Posterior cingulate gyrus (tissue), 11 donors: ENCODE measurements at places on chromosomes 2 and 18.

DNA sequence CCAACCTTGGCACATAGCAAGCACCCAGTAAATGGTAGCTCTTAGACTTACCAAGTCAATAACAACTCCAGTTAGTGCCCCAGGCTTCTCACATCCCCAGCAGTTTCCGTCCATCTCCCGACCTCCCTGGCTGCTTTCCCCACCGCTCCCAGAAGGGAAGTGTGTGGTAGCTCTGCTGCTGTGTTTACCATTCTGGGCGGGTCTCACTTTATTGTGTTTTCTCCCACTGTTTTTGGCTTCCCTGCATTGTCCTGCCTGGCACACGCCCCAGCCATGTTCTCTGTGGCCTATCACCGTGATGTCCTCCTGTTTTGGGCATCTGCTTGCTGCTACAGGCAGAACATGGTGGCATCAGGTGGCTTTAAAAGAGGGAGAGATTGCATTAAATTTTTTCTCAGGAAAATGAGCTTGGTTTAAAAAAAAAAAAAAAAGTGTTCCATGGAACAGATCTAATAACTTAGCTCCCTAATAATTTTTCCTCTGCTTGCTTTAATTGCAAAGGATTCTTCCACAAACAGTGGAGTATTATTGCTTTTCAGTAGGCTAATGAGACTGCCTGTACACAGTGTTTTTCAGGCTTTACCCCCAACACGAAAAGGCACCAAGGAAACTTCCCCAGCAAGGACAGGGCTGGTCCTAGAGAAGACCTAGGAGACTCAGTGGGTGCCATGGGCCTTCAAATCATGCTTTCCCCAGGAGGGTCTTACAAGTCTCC, 8.0 kb upstream of the COX7A2L start:
- DNase-seq, result no peak

DNA sequence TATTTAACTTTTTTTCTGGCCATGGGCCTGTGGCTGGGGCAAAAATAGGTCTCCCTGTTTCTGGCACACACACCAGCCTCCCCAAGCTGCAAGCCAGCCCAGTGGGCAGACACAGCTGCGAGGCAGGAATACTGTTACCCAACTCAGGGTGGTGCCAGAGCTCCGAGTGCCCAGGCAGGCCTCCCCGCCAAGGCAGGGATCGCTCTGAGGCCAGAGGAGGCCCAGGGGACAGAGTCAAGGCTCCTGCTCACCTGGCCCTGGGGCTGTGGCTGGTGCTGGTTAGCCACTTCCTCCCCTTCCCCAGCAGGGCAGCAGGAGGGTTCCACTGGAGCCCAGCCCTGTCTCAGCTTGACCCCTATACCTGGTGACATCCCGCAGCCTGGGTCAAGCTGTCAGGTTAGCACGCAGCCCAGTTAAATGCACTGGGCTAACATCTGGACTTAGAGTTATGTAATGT, 67.1 kb upstream of the EPAS1 start:
- DNase-seq, result no peak

DNA sequence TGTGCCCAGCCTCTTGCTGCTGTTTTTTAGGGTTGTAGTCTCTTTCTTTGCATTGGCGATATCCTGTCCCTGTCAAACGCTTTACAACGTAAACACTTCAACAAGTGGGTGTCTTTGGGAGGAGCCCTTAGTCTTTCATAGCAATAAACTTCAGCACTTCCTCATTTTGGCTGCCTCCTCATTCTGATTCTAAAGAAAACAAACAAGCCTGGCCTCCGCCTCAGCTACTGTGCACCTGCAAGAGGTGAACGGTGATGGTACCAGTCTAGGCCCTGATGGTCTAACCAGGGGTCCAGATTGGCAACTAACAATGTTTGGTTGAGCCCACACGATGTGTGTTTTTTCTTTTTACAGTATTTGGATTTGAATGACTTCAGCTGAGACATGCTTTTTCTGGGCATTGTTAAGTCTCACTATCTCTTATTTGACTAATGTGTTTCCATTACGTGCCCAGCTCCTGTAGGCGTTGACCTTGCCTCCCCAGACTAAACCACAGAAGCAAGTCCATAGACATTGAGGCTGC, 53.2 kb upstream of the CUL3 start:
- DNase-seq, result no peak

DNA sequence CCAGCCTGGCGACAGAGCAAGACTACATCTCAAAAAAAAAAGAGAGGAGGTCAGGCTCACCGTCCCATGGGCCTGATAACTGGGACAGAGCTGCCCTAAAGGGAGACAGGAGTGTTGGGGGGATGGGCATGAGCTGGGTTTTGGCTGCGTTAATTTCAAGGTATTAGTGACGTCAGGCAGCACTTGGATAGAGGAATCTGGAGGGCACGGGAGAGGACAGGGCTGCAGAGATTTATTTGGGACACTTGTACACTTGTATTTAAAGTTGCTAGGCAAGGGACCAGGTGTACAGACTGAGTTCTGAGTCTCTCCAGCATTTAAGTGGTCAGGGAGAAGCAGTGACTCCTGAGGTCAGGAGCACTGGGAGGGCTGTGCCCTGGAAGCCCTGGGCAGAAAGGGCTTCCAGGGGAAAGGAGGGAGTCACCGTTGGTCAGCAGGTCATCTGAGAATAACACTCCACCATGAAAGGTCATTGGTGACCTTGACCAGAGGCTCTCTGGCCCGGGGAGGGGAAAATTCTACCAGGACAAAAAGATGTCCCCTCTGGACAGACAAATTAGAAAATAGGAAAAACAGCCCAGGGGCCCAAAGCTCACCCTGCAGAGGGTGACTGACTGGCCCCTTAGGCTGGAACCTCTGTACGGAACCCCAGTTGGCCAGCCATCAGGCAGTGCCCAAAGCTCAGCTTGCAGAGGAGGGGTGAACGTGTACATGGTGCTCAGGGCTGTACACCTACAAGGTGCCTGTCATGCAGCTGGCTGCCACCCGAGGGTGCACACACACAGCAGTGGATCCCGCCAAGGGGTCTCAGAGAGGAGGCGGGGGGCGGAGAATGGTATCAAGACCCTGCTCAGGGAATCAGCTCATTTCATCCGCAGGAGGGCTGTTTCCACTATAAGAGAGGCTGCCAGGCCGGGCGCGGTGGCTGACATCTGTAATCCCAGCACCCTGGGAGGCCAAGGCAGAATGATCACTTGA, 23.0 kb upstream of the CNNM3 start:
- DNase-seq, result no peak

- DNase-seq, result no peak
Measured at GRCh38 chr2:62774555-62775366, 69.2 kb downstream of the EHBP1 start.

DNA sequence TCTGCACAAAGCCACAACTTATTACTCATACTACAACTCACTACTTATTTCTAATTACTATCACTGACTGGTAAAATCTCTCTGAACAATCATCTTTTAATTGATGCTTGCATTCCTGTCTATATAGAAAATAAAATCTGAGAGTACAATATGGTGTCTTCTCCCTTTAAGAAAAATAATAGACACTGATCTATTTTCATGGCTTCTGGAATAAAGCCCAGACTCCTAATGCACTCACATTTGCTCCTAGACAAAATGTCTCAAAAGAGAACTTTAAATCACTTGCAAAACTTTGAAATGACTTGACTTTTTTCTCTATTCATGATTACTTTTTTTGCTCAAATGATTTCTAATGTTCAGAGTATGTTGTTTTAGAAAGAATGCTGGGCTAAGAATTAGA, 28.7 kb downstream of the ESCO1 start:
- DNase-seq, result no peak

DNA sequence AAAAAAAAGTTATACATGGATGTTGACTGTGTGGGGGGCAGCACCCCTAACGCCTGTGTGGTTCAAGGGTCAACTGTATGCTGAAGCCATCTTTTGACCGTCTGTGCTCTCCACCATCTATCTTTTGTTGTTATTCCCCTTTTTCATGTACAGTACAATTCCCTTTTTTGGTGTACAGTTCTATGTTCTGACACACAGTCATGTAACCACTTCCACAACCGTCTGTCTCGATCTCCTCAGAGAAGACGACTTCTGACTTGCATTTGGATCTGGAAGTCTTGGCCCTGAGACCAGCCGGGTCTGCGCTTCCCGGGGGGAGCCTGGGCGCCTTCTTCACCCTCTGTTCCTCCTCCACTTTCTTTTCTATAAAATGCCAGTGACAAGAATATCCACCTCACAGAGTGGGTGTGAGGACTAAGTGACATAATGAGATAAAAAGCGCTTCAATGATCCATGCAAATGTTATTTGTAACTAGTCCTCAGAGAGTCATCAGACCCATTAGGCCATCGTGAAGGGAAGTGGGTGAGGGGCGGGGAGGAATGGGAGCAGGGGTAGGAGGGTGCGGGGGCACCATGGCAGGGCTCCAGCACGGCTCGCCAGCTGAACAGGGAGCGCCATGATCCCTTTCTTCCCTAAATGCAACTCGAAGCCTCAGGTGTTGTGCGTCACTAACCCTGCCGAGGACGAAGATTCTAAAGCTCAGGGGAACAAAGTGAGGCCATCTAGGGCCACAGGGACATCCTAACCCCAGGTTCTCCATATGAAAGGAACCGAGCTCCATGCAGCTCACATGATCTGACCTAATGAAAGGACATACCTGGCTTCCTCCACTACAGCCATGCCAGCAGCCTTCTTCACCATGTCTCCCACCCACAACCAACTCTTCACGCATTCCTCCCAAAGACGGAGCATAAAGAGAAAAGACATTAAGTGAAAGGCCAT, 16.6 kb downstream of the ADCY3 start:
- DNase-seq, result no peak

DNA sequence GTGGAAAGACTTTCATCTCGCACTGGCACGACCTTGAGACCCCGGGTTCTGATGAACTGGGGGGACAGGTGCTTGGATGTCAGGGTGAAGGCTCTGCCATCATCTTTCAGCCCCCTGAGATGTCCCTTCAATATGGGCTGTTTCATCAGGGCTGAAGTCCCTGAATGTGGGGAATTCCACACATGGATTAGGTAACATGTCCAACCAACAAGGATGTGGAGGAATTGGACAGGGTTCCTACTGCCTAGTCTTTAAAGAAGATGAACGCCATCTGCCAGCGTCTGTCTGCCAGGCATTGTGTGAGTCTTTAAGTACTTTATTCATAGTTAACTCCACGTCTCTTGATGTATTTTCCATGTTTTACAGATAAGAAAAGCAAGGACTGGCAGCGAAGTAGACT, 5.9 kb upstream of the GRHL1 start:
- no peak for DNase-seq

- DNase-seq, result no peak
Measured at GRCh38 chr2:230161184-230161583, 58.6 kb downstream of the SP110 start.

GRCh38 chr2:223044092-223044836, 7.7 kb upstream of the KCNE4 start:
- DNase-seq, result no peak

DNA sequence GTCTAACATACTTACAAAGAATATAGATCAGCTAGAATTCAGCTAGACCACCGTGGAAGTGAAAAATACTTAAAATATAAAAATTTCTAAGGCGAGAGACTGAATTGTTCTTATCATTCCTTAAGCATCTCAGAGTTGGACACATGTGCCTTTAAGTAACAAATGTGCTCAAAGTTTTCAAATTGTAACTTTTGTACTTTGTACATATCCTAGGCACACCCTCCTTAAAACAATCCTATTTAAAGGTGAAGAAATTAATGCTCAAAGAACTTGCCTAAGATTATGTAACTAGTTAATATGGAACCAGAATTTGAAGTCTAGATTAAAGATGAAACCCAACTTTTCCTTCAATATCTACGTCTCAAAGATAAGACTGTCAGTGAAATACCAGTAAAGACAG, 74.1 kb downstream of the EML4 start:
- no peak for DNase-seq

- DNase-seq, result no peak
Measured at GRCh38 chr2:201661366-201661765, 18.1 kb upstream of the TMEM237 start.

- DNase-seq, result no peak
Measured at GRCh38 chr2:160581035-160581434, 87.4 kb upstream of the RBMS1 start.

- DNase-seq, result no peak
Measured at GRCh38 chr2:55169915-55170314, 62.2 kb downstream of the CLHC1 start.

DNA sequence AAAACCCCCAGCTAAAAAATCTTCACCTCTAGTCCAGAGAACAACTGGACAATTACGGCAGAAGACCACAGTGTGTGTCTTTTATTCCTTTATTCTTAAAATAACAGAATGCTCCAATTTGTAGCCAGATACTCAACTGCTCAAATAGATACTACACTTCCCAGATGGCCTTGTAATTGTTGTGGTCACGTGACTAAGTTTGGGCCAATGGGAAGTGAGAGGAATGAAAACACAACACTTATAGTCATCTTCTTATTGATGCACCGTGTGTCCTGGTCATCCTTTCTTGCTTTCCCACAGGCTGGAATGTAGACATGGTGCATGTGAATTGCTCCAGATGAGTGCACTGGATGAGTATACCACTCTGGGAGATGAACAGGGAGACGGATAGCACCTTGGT, 145.1 kb downstream of the CDC42EP3 start:
- DNase-seq, result no peak

DNA sequence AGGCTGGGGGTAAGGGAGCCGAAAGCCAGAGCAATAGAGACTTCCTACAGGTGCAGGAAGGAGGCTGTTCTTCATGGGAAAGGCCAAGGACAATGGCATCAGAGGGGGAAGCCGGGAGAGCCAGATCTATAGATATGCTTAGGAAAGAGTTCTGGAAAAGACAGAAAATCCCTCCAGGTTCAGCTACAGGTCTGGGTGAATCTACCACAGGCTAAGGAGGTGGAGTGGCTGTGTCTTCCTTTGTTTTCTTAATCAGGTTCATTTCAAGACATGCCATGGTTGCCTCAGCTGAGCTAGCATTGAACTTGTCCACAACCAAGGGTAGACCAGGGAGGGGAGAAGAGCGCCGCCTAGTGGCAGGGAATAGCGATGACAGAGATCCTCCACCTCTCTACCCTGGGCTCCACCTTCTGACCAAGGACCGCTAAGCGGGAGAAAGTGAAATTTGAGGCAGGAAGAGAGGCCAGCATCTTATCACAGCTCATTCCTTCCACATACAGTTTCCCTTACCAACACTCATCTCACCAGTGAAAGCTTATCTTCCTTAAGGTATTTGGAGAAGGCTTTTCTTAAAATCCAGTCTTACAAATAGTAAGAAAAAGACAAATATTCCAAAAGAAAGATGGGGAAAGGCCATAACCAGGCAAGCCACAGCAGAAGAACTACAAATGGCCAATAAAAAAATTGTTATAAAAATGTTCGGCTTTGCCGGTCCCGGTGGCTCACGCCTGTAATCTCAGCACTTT, 74.2 kb downstream of the VIT start:
- DNase-seq, result no peak

DNA sequence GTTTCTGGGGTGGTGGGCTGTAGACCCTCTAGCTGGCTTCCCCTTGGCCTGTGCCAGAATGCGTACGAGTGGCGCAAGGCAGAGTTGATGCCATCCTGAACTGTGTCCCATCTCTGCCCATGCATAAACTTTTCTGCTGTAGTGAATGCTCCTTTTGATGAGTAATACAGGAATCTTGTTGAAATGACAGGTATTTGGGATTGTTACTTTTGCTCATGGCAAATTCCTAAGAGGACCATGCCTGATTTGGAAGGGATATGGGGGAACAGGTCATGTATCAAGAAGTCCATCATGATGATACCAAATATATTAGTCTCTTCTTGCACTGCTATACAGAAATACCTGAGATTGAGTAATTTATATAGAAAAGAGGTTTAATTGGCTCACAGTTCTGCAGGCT, 648.0 kb downstream of the SLC4A3 start:
- no peak for DNase-seq
